ENCODE measurements at places on chromosomes 12 and 14.

DNA sequence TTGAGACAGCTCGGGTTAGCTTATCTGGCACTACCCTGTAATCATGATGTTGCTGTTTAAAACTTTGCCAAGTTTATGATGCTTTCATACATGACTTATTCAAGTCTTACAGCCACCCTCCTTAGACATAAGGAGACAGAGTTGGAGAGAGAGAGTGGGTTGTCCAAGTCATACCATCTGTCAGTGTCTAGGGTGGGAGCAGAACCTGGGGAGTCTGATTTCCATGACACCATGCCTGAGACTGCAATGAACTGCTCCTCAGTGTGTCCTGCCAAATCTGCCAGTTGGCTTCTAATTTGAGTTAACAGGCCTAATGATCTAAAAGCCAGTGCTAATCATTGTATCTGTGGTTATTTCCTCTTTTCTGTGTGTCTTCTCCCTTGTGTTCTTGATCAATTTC, 43.7 kb upstream of the PHC1 start:
- DNase-seq = no peak

GRCh38 chr12:127934409-127934808, 332.6 kb upstream of the TMEM132C start:
- DNase-seq = no peak

DNA sequence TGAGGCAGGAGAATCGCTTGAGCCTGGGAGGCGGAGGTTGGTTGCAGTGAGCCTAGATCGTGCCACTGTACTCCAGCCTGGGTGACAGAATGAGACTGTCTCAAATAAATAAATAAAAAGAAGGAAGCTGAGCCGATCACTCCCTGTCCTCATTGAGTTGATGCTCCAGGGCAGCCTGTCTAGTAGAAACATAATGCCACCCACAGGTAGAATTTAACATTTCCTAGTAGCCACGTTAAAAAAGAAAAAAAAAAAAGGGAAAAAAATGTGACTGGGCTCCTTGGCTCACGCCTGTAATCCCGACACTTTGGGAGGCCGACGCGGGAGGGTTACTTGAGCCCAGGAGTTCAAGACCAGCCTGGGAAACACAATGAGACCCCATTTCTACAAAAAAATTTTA, 135.7 kb downstream of the SCARB1 start:
- no peak for DNase-seq

GRCh38 chr14:23877538-23878180, 75.9 kb upstream of the DHRS4 start:
- no peak for DNase-seq

DNA sequence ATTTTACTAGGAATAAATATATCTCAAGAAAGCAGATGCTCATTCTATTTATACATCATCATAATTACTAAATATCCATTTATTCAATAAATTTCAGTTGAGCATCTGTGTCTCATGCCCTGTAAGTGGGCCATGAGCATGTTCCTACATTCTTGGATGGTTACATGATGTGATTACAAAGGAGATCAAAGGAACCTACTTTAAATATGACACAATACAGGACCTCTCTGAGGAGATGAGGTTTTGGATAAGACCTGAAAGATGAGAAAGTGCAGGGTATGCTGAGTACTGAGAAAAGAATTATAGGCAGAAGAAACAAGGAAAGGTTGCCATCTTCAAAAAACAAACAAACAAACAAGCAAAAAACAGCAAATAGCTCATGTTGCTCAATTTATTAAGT, 105.4 kb upstream of the CNTN1 start:
- DNase-seq = no peak

DNA sequence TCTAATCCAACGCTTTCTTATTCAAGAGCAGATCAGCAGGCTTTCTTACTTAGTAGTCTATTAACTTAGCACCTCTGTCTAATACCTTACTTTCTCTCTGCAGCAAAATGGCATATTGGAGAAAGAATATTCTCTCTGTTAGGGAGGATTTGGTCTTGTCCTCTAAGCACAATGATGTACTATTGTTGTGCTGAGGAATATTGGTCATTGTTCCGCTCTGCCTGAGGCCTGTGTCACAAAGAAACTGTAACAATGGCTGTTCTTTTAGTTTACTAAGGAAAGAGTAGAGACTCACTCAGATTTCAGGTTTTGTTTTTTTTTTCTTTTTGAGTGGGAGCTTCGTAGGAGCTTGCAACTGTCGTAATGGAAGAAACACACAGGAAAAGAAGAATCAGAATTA, 1358.8 kb downstream of the LRFN5 start:
- DNase-seq = no peak

- DNase-seq = no peak
These were observed 348.8 kb downstream of the GXYLT1 start for GRCh38 chr12:41795910-41796309.

DNA sequence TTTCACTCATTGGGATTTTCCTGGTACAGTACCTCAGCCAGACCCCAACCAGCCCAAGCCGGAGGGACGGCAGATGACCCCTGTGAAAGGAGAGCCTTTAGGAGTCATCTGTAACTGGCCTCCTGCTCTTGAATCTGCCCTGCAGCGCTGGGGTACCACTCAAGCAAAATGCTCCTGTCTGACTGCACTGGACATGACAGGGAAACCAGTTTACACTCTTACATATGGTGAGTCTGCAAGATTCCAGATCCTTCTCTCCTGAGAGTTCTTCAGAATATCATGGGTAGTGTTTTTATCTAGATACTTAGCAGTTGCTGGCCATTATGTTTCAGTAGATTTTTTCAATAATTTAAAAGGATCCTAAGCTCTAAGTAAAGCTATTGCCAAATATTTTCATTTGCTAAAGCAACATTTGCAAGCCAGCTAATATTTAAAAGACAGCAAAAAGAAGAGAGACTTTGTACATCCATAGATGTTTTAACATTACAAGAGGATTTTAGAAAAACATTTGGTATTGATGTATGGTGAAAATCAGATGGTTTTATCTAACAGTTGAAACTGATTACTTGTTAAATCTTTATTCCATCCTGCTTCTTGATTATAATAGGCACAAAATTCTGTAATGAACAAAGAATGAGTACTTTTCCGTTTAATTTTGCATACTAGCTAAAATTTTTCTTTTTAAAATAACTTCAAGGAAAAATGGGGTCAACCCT, 85.1 kb upstream of the ATF1 start:
- no peak for DNase-seq

- peak; percentile 9 for DNase-seq
These were observed 986.3 kb upstream of the TMEM132C start for GRCh38 chr12:127280393-127281275.

DNA sequence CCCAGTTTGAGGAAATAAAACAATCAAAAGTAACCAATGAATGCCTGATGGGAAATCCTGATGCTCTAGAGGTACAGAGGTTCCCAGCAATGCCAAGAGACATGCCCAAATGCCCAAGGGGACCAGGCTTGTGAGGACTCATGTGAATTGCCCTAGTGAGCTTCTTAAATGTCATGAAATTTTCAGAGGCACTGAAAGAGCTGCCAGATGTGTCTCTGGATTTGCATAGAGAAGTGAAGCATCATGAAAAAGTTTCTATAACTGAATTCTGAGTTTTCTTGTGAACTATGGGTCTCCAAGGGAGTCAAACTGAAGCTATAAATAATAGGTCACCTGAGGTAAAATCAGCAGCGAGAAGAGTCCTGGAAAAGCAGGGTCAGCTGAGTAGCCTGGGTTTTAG, 9.9 kb downstream of the PTPRR start:
- no peak for DNase-seq

GRCh38 chr12:64909124-64909523, 84.7 kb downstream of the TBC1D30 start:
- no peak for DNase-seq

- DNase-seq = peak; percentile 42
These were observed 84.4 kb downstream of the C2CD5 start for GRCh38 chr12:22459838-22460490.

DNA sequence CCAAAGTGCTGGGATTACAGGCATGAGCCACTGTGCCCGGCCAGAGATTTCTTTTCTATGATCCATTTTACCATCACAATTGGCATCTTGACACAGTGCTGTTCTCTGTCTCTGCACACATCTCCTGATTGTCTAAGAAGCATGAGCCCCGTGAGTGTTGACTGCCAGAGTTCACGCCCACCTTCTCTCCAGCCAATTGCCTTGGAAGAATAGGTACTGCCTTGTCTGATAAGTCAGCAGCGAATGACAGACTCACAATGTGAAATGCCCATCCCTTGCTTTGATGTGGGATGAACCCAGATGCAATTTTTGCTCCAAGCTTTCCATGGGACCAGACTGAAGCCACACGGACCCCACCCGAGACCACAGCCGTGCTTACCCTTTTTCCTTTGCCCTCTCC, 19.3 kb downstream of the EIF5 start:
- DNase-seq = no peak

DNA sequence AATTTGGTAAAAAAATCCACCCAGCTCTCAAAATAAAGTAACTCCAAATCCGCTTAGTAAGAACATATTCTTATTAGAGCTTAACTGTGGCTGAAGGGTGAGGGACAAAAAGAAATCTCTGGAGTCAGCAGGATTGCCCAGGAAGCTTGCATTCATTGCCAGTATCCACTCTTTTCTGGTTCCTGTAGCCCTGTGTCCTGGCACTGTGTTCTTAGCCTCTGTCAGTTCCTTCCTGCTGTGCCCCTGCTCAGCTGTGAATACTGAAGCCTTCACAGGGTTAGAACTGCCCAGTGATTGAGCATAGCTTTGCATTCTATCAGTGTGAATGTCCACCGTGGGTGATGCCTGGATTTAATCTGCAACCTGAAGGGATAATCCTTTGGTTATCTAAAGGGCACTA, 266.9 kb upstream of the PELI2 start:
- no peak for DNase-seq

- DNase-seq = no peak
These were observed 60.1 kb downstream of the TAOK3 start for GRCh38 chr12:118312578-118312977.

DNA sequence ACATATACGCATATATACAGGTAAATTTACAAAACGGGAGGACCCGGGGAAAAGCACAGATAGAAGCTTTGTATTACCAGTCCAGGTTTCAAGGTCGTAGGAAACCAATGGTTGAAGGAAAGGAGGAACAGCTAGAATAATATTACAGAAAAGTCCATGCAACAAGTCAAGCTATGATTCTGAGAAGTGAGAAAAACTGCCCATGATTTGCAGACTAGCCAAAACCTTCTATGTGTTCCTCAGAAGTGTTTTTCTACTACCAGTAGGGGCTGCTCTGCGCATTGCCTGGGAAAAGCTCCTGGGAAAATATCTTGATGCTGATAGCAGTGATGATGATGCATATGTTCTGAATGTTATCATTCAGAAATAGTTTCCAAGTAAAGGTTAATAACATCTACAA, 2.2 kb downstream of the PDZRN4 start:
- peak; percentile 3 for DNase-seq

- DNase-seq = no peak
These were observed 37.0 kb upstream of the PPM1H start for GRCh38 chr12:62971769-62972525.

DNA sequence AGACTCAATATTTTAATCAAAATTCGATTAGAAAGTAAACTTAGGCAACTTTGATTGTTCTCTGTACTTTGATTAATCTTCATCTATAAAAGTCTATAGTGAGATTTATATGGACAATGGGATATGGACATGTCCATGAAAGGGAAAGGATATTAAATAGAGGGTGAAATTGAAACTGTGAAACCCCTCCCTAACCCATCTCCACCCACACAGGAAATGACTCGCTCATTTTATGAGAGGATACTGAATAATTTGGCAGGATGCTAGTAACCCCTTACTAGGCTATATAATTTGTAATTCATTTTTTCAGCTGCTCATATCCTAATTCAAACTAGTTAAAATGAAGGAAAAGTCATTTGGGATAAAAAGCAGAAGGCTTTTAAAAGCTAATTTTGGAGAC, 328.0 kb upstream of the ATP2B1 start:
- DNase-seq = peak; percentile 70

- DNase-seq = no peak
These were observed 6.0 kb upstream of the KRT71 start for GRCh38 chr12:52558781-52559445.

GRCh38 chr12:18651525-18651924, 86.3 kb downstream of the PLCZ1 start:
- DNase-seq = no peak

DNA sequence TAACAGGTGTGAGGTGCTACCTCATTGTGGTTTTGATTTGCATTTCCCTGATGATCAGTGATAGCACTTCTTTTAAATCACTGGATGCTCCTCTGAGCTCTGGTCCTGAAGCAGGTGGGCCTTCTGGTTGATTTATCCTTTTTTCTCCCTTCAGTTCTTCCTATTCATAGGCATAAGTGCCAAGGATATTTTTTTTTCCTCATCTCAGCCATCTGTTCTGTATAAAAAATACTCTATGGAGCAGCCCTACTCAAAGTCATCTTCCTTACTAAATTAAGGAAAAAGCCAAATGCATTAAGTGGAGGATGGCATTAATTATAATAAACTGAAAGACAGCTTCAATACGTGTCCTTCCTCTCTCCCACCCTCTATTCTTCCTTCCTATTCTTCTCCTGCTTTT, 18.4 kb downstream of the SPIC start:
- no peak for DNase-seq

GRCh38 chr12:76670776-76671175, 93.1 kb upstream of the ZDHHC17 start:
- DNase-seq = peak; percentile 87

DNA sequence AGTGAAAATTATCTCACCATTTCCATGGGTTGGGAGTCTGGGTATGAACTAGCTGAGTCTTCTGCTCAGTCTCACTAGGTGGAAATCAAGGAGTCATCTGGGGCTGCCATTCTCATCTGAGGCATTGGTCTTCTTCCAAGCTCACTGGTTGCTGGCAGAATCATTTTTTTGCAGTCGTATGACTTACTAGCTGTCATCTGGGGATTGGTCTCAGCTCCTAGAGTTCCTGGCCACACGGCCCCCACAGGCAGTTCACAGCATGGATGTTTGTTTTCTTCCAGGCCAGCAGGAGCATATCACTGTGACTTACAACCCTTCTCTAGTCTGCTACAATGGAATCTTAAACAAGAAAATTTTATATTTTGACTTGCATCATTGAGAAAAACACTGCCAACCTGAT, 18.6 kb upstream of the OR10AD1 start:
- no peak for DNase-seq

DNA sequence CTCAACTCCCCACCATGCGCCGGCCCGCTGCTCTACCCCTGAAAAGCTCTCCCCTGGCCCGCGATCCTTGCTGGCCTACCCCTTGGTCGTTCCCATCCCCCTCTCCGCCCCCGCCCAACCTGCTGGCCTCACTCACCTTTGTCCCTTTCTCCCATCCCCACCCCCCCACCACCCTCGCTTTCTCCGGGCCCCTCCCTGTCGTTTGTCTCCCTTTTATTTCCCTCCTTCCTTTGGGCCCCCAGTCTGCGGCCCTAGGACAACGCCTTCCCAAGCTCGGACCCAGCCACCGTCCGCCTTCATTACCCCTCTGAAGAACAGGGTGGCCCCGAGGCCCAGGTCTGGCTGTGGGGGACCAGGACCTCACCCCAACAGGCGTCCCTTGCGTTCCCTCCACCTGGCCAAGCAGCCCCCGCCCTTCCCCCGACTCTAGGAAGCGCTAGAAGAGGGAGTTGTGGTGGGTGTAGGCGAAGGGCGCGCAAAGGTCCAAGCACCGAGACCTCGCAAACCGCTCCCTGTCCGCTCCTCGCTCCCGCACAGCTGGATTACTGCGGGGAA, 6.9 kb upstream of the SLC7A7 start:
- no peak for DNase-seq

GRCh38 chr12:20560935-20561334, 134.2 kb upstream of the SLCO1C1 start:
- DNase-seq = no peak
